ENCODE measurements at places on chromosomes 4 and X.

- no peak for DNase-seq
Measured at GRCh38 chrX:74446876-74447275, 25.6 kb downstream of the SLC16A2 start.

GRCh38 chr4:147284256-147284835 is 196.6 kb upstream of the EDNRA start:
- no peak for DNase-seq

GRCh38 chr4:140448830-140449229 is 21.4 kb upstream of the CLGN start:
- DNase-seq, result no peak

- no peak for DNase-seq
Measured at GRCh38 chrX:10620121-10620699, at the start of gene MID1. MID1 (minus strand) TSS chrX:10620585; CDS start chrX:10567547, 53,038 bp downstream.

DNA sequence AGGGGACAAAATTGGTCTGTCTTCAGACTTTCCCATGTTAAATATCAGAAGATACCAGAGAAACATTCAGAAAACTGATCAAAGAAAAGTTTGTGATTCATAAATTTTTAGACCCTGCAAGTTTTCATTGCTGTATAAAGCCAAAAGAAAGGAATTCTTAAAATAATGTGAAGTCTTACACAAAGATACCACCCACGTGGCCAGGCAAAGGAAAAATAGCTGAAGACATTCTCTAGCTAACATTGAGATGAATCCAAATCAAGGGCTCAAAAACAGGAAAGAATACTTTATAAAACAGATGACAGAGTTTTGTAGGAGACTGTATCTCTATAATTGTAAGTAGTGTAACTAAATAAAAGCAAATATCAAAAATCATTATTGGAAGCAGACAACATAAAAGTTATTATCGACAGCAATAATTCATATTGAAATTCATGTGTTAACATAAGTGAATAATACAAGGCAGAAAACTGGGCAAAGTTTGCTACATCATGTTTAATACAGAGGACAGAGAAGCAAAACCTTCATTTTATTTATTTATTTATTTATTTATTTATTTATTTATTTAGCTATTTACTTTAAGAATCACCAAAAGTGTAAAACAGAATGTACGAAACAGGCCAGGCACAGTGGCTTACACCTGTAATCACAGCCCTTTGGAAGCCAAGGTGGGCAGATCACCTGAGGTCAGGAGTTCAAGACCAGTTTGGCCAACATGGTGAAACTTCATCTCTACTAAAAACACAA is 204.6 kb upstream of the SLIT2 start:
- DNase-seq, result no peak

GRCh38 chrX:9829308-9830267 is 43.4 kb downstream of the SHROOM2 start:
- DNase-seq, result no peak

GRCh38 chr4:102758241-102759160 is 2.3 kb downstream of the MANBA start:
- DNase-seq, result no peak

DNA sequence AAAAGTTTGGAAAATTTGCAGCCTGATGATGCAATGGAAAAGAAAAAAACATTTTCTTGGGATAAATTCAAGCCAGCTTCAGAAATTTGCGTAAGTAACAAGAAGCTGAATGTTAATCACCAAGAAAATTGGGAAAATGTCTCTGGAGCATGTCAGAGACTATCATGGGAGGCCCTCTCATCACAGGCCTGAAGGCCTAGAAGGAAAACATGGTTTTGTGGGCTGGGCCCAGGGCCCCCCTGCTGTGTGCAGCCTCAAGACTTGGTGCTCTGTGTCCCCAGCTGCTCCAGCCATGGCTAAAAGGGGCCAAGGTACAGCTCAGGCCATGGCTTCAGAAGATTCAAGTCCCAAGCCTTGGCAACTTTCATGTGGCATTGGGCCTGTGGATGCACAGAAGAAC is 1049.8 kb upstream of the GRIA3 start:
- no peak for DNase-seq

GRCh38 chrX:101595739-101596419 is 21.9 kb downstream of the ARMCX6 start:
- no peak for DNase-seq

GRCh38 chr4:3302173-3302785 is 9.5 kb downstream of the RGS12 start:
- peak; percentile 62 for DNase-seq

DNA sequence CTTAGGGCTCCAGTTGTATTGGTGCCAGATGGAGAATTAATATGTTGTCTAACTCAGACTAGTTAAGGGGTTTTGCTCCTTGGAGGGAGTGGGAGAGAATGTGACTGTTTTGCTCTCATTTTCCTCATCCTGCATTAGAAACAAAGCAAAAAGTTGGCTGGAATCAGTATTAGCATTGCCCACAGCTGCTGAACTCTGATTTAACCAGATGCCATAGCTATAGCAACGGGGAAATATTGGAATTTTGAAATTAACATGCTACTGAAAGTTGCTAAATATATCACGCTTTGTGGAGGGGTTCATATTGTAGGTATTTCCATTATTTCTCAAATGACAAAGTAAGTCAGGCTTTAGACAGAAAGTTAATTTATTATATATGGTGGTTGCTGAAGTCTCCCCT is 66.7 kb upstream of the EOLA2 start:
- no peak for DNase-seq

DNA sequence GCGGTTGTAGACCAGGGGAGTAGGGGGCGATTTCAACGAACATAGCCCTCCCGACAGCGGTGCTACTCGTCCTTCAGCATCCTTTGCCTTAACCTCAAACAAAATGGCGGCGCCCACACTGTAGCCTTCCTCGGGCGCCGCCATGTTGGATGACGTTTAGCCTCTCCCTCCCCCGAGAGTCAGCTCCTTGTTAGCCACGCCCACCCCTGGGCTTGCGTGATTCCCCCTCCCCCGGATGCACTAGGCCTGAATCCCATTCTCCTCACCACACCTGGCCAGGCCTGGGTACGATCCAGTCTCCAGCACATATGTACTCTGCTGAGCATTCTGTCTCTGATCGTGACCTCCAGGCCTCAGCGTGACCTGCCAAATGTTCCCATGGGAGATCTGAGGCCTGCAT is 49.0 kb upstream of the ZNF157 start:
- no peak for DNase-seq

DNA sequence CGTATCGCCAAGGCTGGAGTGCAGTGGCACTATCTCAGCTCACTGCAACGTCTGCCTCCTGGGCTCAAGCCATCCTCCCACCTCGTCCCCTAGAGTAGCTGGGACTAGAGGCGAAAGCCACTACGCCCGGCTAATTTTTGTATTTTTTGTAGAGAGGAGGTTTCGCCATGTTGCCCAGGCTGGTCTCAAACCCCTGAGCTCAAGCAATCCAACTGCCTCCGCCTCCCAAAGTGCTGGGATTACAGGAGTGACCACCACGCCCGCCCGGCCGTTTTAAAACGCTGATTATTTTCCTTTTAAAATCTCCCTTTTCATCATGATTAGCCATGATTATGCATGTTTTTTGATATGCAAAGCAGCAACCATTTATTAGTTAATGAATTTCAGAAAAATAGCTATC is 2.2 kb downstream of the N4BP2 start:
- no peak for DNase-seq

- no peak for DNase-seq
Measured at GRCh38 chr4:152187693-152188092, 348.2 kb downstream of the FBXW7 start.

DNA sequence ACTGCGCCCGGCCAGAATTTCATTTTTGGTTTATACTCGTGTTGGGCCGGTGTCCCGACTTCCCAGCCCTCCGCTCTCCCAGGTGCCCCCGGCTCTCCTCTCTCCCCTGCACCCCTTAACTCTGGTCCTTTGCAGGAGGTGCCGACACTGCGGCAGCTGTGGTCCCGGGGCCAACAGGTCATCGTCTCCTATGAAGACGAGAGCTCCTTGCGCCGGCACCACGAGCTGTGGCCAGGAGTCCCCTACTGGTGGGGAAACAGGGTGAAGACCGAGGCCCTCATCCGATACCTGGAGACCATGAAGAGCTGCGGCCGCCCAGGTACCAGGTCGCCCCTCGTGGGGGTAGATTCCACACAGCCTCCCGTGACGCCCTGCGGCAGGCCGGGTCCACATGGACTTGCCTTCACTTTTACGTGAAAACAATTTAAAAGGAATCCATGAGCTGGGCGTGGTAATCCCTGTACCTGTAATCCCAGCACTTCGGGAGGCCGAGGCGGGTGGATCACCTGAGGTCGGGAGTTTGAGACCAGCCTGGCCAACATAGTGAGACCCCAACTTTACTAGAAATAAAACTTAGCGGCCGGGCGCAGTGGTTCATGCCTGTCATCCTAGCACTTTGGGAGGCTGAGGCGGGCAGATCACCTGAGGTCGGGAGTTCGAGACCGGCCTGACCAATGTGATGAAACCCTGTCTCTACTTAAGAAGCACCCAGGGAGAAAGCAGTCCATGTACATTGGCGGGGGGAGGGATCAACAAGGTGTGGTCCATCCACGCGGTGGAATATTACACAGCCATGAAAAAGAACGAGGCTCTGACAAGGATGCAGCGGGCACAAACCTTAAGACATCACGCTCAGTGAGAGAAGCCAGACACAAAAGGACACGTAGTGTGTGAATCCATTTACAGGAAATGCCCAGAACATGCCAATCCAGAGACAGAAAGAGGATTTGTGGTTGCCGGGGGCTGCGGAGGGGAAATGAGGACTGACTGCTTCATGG is 12.0 kb downstream of the PLCXD1 start:
- DNase-seq, result no peak

GRCh38 chr4:122858705-122859104 is 32.1 kb downstream of the FGF2 start:
- DNase-seq, result no peak

DNA sequence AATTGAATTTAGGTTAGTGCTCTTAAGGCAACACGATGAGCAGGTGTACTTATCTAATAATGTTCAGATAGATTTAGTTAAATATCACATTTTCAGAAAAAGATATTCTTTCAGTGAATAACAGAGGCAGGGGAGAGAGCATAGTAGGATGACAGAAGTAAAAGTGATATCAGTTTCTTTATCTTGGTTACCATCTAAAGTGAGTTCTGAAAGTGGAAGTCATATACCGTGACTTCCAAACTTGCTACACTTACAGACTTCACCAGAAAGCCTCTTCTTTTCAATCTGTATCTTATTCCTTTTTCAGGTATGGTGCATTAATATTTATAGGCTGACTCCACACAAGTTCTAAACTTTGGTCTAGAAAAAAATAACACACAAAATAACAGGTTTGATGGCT is 124.9 kb downstream of the POU4F2 start:
- no peak for DNase-seq

DNA sequence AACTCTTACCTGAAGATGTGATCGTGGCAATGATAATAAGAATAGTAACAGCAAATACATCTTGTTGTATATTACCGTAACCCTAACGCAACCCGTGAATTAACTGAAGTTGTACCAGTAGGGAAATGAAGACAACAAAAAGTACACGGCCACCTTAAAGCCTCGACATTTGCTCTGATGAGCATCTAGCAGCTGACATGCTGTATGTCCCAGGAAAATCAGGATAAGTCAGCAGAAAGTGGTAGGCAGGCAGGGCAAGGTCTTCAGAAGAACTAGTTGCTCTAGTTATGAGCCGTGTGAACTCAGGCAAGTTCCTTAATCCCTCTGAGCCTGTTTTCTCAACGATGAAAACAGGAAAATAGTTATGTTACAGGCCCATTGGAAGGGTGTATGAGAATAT is 7.7 kb upstream of the ASB5 start:
- no peak for DNase-seq

GRCh38 chr4:141002323-141002805 is 130.9 kb downstream of the RNF150 start:
- no peak for DNase-seq

- no peak for DNase-seq
Measured at GRCh38 chr4:158810487-158811215, 41.8 kb downstream of the FNIP2 start.

GRCh38 chrX:125532411-125533089 is 212.9 kb downstream of the TEX13C start:
- DNase-seq, result no peak

DNA sequence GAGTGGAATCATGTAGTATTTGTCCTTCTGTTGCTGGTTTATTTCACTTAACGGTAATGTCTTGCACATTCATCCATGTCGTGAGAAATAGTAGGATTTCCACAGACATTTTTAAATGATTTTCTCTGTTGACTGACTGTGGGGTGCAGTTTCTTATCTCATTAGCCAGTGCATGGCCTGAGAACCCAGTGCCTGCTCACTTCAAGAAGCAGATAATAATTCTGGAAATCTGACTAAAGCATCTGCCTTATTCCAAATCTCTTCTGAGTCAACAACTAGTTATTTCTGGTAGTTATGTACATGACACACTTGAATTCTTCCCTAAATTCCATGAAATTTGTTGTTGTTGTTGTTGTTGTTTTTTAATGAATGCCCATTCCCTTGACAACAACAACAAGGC is 77.6 kb downstream of the NPFFR2 start:
- no peak for DNase-seq

GRCh38 chr4:183905081-183905592 is at the start of gene STOX2:
STOX2 (plus strand) TSS chr4:183905307; CDS start chr4:183906791, 1,484 bp downstream.
- no peak for DNase-seq

Data from activated CD8-positive, alpha-beta memory T cell treated with anti-CD3 and anti-CD28 coated beads for 1 hour (primary cell).